ENCODE measurements at places on chromosomes 3 and 15. TPM values are rescaled to one million over a fixed set of nuclear protein-coding genes. Genes with fewer than 3 reads are reported as not detected.

The DISP2 gene
- total RNA-seq = 0.13 TPM

The ZMAT3 gene
- 15.9 TPM for total RNA-seq

The PLA2G4B gene
- total RNA-seq = 0.89 TPM

The AGBL1 gene
- not detected for total RNA-seq

The DUT gene
- 99.5 TPM for total RNA-seq

The TERC gene
- 146 TPM for total RNA-seq

The SPCS1 gene
- 189 TPM for total RNA-seq

The FAM81A gene
- 0.20 TPM for total RNA-seq

The ADPRH gene
- 14.5 TPM for total RNA-seq

The AMOTL2 gene
- 127 TPM for total RNA-seq

The ALPK3 gene
- total RNA-seq = 30.7 TPM

The CCDC9B gene
- total RNA-seq = 7.7 TPM

The HTR3D gene
- not detected for total RNA-seq

The ESYT3 gene
- 0.05 TPM for total RNA-seq

The RMDN3 gene
- total RNA-seq = 23.1 TPM

The DPPA4 gene
- not detected for total RNA-seq

The IMP3 gene
- total RNA-seq = 116 TPM

The DOCK3 gene
- 0.15 TPM for total RNA-seq

The EOMES gene
- not detected for total RNA-seq

The GRAMD1C gene
- 20.1 TPM for total RNA-seq

The IGSF10 gene
- not detected for total RNA-seq

All from mammary microvascular endothelial cell (primary cell).